ENCODE measurements at places on chromosomes 16 and 17. TPM values are rescaled to one million over a fixed set of nuclear protein-coding genes. Genes with fewer than 3 reads are reported as not detected.

The KRT13 gene
- not detected for polyA plus RNA-seq

DNA sequence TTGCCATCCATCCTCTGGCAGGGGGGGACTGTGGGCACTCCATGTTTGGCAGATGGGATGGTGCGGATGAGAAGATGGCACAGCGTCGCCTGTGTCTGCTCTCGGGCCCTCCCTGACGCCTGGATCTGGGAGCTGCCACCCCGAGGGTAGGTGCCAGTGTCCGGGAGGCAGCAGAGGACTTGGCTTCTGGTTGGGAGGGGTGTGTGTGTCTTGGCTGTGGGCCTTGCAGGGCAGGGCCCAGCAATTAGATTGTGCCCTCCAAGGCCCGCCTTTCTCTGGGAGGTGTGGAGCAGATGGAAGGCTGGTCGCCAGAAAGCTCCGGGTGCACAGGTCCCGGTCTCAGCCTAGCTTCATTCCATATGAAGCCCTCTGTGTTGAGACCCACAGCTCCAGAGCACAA, 1.4 kb downstream of the RAP1GAP2 start:
- H3K27me3 ChIP-seq = peaks cover 24% of the 10 kb centered on the region
- H3K36me3 ChIP-seq = peaks cover 30% of the 10 kb centered on the region
- H3K4me1 ChIP-seq = peaks cover 87% of the 10 kb centered on the region
- peak overlapping the region; percentile 99 for H3K4me3 ChIP-seq
- H3K27ac ChIP-seq = peak overlapping the region; percentile 93
- no peak for DNase-seq

The CDH8 gene
- not detected for polyA plus RNA-seq

DNA sequence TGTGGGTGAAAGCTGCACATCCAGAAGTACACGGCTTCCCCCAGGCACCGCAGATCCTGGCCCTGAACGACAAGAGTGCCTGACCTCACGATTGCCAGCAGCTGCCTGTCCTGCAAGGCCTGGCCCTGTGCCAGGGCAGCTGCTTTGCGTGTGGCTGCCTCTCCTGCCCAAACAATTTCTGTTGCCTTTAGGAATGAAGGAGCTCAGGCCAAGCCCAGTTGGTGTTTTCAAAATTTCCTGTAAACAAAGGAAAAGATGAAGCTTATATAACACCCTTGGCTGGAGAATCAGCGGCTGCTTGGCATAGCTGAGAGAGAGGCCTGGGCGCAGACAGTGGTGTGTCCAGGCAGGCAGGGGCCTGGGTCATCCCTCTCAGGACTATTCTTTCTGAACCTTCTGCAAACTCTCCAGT, 11.7 kb upstream of the SLC47A2 start:
- no peak overlapping the region for H3K4me3 ChIP-seq
- H3K27me3 ChIP-seq = peaks cover 8% of the 10 kb centered on the region
- no peak for DNase-seq
- H3K27ac ChIP-seq = no peak overlapping the region
- peaks cover 21% of the 10 kb centered on the region for H3K4me1 ChIP-seq

The HID1 gene
- not detected for polyA plus RNA-seq

DNA sequence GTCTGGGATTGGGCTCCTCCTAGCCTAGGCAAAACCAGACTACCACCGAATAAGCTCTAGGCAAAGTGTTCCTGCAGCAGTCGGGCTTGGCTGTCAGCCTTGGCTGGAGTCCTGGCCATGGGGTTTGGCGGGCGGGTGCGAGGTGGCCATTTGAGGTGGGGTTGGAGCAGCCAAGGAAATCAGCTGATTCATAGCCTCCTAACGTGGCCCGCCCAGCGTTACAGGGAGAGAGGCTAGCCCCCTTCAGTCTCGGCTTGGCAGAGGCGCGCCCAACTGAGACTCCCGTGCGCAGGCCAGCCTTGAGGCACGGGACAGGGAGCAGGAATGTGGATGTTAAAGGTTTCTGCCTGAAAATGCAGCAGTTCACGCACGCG, 1.9 kb downstream of the PMP22 start:
- no peak for DNase-seq
- H3K36me3 ChIP-seq = no peaks in the 10 kb centered on the region
- no peak overlapping the region for H3K27ac ChIP-seq
- peaks cover 8% of the 10 kb centered on the region for H3K4me1 ChIP-seq

- H3K27me3 ChIP-seq = no peaks in the 10 kb centered on the region
- H3K27ac ChIP-seq = no peak overlapping the region
- no peak for DNase-seq
- no peaks in the 10 kb centered on the region for H3K4me1 ChIP-seq
- H3K36me3 ChIP-seq = no peaks in the 10 kb centered on the region
These were observed 471.0 kb downstream of the SHISA9 start for GRCh38 chr16:13372421-13372820.

GRCh38 chr16:30335598-30336474, 19.3 kb downstream of the CD2BP2 start:
- no peaks in the 10 kb centered on the region for H3K27me3 ChIP-seq
- no peaks in the 10 kb centered on the region for H3K36me3 ChIP-seq
- peaks cover 31% of the 10 kb centered on the region for H3K4me1 ChIP-seq
- peak overlapping the region; percentile 87 for H3K4me3 ChIP-seq
- peak overlapping the region; percentile 88 for H3K27ac ChIP-seq

The CAVIN1 gene
- polyA plus RNA-seq = not detected

- H3K27ac ChIP-seq = peak overlapping the region; percentile 92
- no peaks in the 10 kb centered on the region for H3K36me3 ChIP-seq
- peak overlapping the region; percentile 81 for H3K4me3 ChIP-seq
- peaks cover 57% of the 10 kb centered on the region for H3K4me1 ChIP-seq
- peaks cover 16% of the 10 kb centered on the region for H3K27me3 ChIP-seq
- DNase-seq = no peak
These were observed 21.5 kb downstream of the TNS4 start for GRCh38 chr17:40479754-40480480.

DNA sequence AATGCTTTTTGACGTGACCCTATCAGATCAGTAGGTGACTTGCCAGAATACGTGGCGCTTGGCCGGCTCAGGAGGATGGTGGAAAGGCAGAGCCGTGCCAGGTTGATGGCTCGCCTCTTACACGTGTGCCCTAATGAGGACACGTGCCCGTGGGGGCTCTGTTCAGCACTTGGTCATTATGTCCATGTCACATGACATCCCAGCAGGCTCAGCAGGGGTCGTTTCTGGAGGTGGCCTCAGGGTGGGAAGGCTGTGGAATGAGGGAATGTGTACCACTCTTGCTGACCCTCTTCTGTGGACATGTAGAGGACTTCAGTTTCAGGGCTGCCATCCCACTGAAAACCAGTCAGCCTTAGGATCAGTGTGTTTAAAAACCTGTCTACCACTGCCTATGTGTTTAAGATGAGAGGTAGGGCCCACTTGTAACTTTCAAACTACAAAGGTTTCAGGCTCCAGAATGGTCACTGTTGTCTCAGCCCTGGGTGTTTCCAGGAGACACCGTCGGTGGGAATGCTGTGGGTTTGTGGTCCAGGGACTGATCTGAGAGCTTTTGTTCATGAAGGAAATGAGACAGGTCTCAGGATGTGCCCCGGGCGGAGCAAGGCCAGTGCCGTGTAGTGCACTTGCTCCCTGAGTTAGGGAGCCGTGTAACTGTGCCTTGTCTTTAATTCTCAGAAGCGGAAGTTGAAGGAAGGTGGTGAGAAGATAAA, 12.1 kb downstream of the UBN1 start:
- H3K4me3 ChIP-seq = no peak overlapping the region
- no peak for DNase-seq
- no peak overlapping the region for H3K27ac ChIP-seq
- peaks cover 24% of the 10 kb centered on the region for H3K36me3 ChIP-seq

DNA sequence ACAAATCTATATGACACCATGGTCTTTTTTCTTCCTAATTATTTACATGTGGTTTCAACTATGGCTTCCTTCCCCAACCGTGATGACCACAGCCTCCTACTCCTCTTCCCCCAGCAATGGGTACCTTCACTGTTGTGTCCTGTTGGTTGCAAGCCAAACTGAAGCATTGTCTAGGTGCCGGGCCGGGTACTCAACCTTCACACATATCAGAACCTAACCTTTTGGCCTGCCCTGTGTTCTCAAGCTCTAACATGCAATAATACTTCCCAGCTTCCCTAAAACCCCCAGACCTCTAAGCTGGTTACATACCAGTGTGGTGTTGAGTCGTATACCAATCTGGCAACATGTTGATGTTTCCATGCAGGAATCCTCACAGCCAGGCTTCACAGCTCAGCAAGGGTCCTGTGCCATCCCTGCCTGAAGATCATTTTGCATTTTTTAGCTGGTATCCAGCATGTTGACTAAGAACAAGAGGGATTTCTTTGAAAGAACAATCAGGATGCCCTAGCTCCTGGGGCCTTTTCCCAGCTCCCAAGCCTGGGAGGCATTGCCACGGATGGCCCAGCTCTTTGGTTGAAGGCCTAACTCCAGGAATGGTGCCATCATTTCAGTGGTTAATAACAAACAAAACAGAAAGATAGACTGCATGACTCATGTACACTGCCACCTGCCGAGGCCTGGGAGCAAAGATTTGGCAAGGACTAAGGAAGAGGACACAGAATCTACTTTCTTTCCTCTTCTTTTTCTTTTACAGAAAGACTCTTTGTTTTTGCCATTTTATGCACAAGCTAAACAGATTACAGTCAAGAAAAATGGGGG, 373.7 kb upstream of the SALL1 start:
- H3K27me3 ChIP-seq = peaks cover 2% of the 10 kb centered on the region
- no peak overlapping the region for H3K27ac ChIP-seq
- H3K36me3 ChIP-seq = no peaks in the 10 kb centered on the region
- H3K4me1 ChIP-seq = no peaks in the 10 kb centered on the region

GRCh38 chr17:42163696-42164407, 9.1 kb upstream of the RAB5C start:
- no peak for DNase-seq
- no peaks in the 10 kb centered on the region for H3K27me3 ChIP-seq
- no peak overlapping the region for H3K27ac ChIP-seq
- no peak overlapping the region for H3K4me3 ChIP-seq
- H3K4me1 ChIP-seq = no peaks in the 10 kb centered on the region
- H3K36me3 ChIP-seq = no peaks in the 10 kb centered on the region

DNA sequence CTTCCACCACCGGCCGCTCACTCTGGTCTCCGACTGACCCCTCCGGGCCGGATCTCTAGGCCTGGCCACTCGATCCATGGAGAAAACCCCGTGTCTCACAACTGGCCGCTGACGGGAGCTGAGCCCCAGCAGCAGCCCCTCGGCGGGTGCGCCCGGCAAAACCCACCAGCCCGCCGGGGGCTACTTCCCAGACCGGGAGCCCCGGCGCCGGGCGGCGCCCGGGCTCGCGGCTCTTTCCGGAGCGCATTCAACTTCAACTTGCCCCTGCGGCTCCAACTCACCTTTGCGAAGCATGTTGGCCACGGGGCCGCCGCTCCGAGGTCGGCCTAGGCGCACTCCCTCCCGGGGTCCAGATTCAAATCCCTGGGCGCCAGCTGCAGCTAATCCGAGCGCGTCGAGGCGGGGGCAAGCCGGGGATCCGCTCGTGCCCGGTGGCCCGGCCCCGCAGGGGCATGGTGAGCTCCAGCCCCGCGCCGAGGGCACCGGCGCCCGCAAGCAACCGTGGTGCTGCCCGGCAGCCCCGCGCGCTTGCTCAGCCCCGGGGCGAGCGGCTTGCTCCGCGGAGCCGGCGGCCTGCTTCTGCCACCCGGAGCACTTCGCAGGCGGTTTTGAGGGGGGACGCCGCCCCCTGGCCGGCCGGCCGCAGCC, 438 bp downstream of the RTN4RL1 start:
- peak overlapping the region; percentile 84 for H3K4me3 ChIP-seq
- H3K27me3 ChIP-seq = peaks cover 13% of the 10 kb centered on the region
- H3K27ac ChIP-seq = no peak overlapping the region
- H3K36me3 ChIP-seq = no peaks in the 10 kb centered on the region
- H3K4me1 ChIP-seq = peaks cover 16% of the 10 kb centered on the region

The CLDN9 gene
- polyA plus RNA-seq = not detected

- peaks cover 23% of the 10 kb centered on the region for H3K4me1 ChIP-seq
- peak overlapping the region; percentile 93 for H3K4me3 ChIP-seq
- no peaks in the 10 kb centered on the region for H3K36me3 ChIP-seq
- peaks cover 10% of the 10 kb centered on the region for H3K27me3 ChIP-seq
- DNase-seq = peak; percentile 89
These were observed 4.9 kb downstream of the ZNF19 start for GRCh38 chr16:71484006-71484893.

GRCh38 chr16:54090602-54091001, 196.0 kb downstream of the IRX3 start:
- DNase-seq = no peak
- peaks cover 5% of the 10 kb centered on the region for H3K36me3 ChIP-seq
- no peaks in the 10 kb centered on the region for H3K4me1 ChIP-seq
- H3K4me3 ChIP-seq = no peak overlapping the region
- no peaks in the 10 kb centered on the region for H3K27me3 ChIP-seq

DNA sequence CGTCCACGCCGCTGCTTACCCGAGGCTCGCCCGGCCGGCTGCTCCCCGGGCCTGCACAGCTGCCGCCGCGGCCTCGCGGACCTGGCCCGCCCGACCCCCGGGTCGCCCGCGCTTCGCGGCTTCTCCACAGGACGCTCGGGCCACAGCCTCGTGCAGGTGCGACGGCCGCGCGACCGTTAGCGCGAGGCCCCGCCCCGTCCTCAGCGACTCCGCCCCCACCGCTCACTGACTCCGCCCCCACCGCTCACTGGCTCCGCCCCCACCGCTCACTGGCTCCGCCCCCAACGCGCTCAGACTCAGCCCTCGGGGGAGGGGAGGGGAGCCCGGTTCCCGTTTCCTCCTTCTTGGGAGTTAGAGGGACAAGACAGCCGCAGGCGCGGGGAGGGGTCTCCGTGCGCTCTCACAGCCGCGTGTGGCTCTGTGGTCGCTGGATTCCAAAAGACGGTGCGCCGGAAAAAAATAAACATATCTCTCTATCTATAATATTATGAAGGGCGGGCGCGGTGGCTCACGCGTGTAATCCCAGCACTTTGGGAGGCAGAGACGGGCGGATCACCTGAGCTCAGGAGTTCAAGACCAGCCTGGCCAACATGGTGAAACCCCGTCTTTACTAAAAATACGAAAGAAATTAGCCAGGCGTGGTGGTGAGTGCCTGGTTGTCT, at the start of gene MEIOB:
MEIOB (minus strand) TSS at position 191 of the 662 bp plus-strand sequence. CDS start 3,989 bp downstream, outside the sequence.
- H3K4me3 ChIP-seq = no peak within 1 kb of the TSS
- peaks cover 6% of the 10 kb centered on the region for H3K4me1 ChIP-seq
- DNase-seq = peak; percentile 8
- no peak within 1 kb of the TSS for H3K27ac ChIP-seq
- peaks cover 4% of the 10 kb centered on the region for H3K27me3 ChIP-seq

GRCh38 chr16:16073891-16074881, 124.8 kb downstream of the ABCC1 start:
- peak overlapping the region; percentile 63 for H3K27ac ChIP-seq
- peaks cover 25% of the 10 kb centered on the region for H3K4me1 ChIP-seq
- peaks cover 22% of the 10 kb centered on the region for H3K36me3 ChIP-seq
- peaks cover 2% of the 10 kb centered on the region for H3K27me3 ChIP-seq
- peak; percentile 13 for DNase-seq
- peak overlapping the region; percentile 62 for H3K4me3 ChIP-seq

DNA sequence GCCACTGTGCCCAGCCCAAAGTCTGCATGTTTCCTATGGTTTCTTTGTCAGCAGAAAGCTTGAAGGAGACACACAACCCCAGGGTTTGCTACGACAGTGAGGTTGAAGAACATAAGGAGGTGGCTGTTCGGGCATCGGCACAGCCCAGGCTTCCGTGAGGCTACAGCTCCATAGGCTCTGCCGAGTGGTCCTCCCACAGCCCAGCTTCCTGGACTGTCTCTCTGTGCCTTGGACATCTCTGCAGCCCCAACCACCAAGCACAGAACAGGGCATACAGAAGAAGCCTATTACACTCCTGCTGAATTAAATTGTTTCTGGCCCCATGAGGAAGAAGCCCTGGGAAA, 3.2 kb upstream of the HAP1 start:
- peaks cover 19% of the 10 kb centered on the region for H3K27me3 ChIP-seq
- no peak for DNase-seq
- no peaks in the 10 kb centered on the region for H3K36me3 ChIP-seq
- no peaks in the 10 kb centered on the region for H3K4me1 ChIP-seq
- no peak overlapping the region for H3K4me3 ChIP-seq

- peaks cover 9% of the 10 kb centered on the region for H3K27me3 ChIP-seq
- peaks cover 6% of the 10 kb centered on the region for H3K4me1 ChIP-seq
- H3K27ac ChIP-seq = no peak overlapping the region
- DNase-seq = no peak
- H3K36me3 ChIP-seq = no peaks in the 10 kb centered on the region
- no peak overlapping the region for H3K4me3 ChIP-seq
These were observed 418.1 kb downstream of the SOX9 start for GRCh38 chr17:72538901-72539352.

Measured in immature natural killer cell (primary cell).